Non-pigmented ciliary epithelial cell (primary cell): ENCODE measurements at places on chromosomes 3 and 15.

DNA sequence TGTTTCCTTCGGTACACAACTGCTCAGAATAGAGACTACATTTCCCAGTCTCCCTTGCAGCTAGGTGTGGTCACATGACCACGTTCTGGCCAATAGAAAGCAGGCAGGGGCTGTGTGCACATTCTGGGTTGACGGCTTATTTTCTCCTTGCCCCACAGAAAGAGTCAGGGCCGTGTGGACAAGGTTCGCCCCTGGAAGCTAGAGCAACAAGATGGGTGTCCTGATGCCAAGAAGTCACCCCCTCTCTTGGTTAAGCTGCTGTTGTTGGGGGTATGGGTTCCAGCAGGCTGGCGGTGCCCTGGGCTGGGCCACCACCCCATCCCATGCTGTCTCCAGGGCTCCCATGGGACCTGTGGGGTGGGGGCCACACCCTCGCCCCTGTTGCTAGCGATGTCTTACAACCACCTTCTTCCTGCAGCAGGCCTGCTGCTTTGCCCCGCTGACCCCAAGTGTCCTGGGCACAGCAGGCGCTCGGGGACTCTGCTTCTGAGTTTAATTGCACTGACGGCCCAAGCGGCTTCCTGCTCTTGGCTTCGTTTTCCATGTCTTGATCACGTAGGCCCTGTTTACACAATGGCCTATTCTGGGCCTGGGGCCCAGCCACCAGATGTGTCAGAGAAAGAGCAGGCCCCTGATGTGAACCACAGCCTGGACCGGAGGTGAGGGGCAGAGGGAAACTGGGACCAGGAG is 24.9 kb downstream of the ABTB1 start:
- no peak for DNase-seq

DNA sequence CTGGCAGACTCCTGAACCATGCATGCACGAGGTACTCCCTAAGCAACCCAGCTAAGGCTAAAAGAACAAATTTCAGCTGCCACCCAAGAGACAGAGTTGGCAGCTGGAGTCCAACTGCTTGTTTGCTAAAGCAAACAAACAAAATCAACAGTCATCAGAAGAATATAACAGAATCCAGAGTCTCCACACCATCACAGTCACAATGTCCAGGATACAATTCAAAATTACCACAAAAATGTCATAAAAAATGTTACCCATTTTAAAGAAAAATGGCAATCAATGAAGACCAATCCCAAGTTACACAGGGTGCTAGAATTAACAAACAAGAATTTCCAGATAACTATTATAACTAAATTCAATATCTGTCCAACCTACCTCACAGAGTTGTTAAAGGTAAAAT is 42.9 kb downstream of the RFTN1 start:
- no peak for DNase-seq

DNA sequence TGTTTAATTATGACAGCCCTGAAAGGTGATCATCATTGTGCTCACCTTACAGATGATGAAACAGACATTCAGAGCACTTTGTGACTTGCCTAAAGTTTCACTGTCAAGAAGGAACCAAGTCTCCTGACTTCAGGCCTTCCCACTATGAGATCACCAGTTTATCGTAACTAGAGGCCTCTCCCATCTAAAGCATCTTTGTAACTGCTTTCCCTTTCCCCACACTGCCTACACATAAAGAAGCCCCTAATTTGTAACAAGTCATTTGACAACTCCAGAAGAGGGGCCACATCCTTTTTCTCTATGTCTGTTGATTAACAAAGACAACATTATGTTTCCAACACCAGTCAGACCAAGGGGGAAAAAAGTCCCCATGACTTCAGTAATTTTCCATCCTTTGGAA is 1.1 kb downstream of the KLHL6 start:
- no peak for DNase-seq

DNA sequence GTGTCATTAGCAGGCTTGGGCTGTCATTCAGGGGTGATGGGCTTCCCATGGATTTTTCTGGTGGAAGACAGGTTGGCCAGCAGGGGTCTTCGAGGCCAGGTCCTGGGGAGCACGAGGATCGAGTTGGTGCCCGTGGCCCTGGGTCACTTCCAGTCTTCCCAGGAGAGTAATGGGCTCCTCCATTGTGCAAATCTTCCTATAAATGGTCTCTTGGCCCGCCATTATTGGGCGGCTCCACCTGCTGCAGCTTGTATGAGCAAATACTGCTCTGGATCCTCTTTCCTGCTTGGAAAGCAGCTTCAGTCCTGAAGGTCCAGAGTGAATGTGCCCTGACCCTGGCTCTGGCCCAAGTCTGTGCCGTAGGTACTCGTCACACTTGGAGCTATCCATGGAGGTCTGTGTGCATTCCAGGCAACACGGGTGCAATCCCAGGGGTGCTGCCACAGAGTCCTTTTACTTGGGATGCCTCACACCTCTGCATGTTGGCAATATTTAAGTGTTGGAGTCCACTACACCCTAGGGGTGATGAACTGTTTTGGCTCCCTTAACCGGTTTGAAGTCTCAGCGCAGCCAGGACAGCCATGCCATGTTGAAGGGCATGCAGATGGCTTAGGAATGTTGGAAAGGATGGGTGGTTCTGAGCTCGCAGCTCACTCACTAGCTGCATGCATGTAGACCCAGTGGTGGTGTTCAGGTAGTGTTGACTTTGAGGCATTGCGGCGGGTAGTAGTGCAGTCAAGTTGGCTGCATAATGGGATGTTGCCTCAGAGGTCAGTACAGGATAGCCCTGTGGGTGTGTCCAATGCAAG is 97.6 kb downstream of the SNRPN start:
- DNase-seq, result no peak

GRCh38 chr3:41987627-41988026 is 25.7 kb upstream of the ULK4 start:
- DNase-seq, result no peak

DNA sequence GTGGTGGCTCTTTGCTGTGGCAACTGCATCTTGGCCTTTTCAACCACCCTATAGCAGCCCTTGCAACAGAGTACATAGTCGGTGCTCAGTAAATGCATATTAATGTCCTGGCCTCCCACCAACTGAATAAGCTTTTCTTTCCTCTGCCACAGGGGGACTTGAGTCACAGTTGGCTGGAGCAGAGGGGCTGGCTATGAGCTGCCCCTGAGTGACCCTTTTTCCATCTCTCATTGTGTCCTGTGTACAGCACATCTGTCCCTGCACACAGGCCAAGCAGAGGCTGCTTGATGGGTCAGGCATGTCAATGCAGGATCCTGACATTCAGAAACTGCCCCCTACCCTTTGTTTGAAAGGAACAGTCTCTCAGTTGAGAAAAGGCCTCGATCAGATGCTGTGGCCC is 22.4 kb downstream of the SPSB4 start:
- no peak for DNase-seq

GRCh38 chr15:66161575-66162118 is 91.9 kb downstream of the MEGF11 start:
- DNase-seq, result no peak

- DNase-seq, result no peak
Measured at GRCh38 chr3:161585922-161586321, 89.3 kb downstream of the OTOL1 start.

GRCh38 chr3:39050029-39050428 is 1.7 kb downstream of the SCN11A start:
- DNase-seq, result no peak

DNA sequence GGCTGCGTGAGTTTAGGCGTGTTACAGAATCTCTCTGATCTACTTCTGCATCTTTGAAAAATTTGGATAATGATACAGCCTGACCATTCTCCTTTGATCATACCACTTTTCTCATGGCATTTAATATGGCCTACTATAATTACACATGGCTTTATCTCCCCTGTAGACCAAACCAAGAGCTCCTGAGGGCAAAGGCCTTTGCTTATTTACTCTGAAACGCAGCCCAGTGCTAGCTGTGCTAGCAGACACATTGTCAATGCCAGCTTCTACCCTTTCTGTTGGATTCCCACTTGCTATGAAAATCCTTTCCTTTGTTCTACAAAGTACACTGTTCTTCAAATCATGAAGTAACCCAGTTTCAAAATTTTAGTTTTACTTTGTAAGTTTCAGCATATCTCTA is 16.5 kb upstream of the VGLL4 start:
- DNase-seq, result no peak

DNA sequence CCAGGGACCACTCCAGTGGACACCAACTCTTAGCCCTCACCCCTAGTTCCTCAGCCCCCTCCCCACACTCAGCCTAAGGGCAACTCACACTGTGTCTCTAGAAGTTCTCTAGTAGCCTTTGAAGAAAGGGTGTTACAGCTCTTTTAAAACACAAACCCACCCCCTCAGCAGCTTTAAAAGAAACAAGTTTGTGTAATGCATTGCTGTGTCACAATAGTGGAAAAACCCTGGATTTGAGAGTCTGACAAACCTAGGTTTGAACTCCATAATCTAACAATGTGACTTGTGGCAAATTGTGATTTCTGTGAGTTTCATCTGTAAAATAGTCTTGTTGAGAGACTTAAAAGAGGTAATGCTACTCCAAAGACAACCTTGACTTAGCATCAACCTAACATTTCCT is 54.0 kb downstream of the PLCH1 start:
- DNase-seq, result no peak
